Omental fat pad (tissue), 4 donors: ENCODE measurements at places on chromosomes 6 and 20.

GRCh38 chr6:70843328-70843918 lies 113.4 kb downstream of the B3GAT2 start:
- DNase-seq, result no peak

DNA sequence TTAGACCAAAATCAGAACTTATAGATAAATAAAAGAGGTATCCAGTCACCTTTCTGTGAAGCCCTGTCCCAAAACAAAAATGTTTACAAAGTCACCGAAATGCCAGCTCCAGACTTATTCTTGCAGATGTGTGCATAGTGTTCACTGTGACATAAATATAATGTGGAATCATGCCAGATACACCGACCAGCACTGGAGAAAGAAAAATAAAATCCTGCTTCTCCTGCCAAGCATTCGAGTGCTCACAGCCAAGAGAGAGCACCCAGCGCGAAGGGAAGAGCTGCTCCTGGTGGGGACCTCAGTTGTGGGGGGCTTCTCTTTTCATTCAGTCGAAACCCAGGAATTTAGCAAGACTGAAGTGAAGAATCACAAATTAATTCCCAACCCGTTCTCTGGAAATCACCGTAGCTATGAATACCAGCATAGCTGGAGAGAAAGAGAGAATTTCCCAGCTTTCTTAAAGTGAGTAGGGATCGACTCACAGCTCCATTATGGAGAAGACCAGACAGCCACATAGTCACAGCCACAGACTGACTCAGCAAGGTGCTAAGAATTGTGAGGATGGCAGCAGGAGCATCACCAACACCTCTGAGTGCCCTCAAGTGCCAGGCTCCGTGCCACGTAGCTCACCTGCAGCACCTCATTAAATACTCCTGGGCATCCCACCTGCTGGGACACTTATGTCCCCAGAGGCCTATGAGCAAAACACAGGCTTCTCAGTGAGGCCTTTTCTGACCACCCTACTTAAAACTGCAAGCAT lies 33.2 kb downstream of the BFSP1 start:
- DNase-seq, result no peak

DNA sequence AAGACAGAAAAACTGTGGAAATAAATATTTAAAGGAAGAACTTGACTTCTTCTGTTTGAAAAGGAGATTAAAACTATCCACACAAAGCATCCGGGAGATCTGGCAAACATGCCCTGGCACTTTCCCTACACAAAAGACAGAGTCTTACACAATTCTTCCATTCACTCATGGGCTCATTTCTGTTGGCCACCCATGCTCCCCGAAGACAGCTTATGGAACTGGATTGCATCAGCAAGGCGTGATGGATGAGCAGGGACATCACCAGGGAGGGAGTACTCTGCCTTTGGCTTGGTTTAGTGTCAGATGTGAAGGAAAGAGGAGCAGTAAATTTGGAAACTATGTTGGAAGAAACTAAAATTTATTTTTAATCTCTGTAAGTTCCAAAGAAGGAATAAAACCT lies 379.3 kb downstream of the CD109 start:
- peak; percentile 24 for DNase-seq

DNA sequence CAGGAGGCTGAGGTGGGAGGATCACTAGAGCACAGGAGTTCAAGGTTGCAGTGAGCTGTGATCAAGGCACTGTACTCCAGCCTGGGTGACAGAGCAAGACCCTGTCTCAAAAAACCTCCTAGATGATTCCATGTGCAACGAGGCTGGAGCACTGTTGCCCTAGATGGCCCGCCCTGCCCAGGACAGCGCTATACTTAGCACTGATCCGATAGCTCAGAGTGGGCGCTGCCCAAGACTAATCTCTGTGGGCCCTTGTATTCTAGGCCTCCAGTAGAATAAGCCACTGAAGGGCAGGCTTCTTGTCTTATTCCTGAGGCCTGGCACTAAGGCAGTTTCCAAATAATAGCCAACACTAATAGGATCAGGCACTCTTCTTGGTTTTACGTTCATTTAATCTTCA lies 41.0 kb downstream of the STK35 start:
- no peak for DNase-seq

GRCh38 chr6:12504325-12504966 lies 212.1 kb upstream of the PHACTR1 start:
- no peak for DNase-seq

DNA sequence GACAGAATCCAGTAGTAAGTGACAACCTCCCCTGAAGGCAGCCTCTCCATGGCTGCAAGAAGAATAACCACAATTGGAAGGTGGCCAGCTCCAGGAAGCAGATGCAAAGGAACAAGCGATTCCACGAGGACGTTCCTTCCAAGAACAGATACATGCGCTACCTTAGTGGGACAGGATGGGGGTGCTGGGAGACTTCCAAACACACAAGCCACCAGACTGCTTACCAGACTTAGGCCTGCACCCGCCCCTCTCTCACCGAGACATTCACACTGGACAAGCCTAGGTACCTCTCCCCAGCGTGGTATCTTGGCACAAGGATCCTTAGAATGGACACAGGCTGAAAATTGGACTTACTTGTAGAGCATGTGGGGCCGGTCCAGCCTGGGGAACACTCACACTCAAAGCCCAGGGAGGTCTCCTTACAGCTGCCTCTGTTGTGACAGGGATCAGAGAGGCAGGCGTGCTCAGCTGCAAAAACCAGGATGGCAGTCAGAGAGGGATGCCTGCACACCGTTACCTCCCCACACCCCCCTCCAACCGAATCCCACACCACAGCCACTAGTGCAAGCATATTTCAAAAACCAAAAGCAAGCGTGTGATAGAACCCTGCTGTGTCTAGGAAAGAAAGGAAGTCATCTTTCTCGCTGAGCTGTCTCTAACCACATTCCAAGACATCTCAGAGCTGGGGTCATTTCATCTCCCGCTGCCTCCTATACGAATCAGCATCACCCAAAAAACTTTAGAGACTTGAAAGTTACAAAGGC lies 22.4 kb downstream of the JAG1 start:
- DNase-seq, result no peak

- no peak for DNase-seq
Measured at GRCh38 chr6:149050160-149050559, 267.4 kb upstream of the TAB2 start.

DNA sequence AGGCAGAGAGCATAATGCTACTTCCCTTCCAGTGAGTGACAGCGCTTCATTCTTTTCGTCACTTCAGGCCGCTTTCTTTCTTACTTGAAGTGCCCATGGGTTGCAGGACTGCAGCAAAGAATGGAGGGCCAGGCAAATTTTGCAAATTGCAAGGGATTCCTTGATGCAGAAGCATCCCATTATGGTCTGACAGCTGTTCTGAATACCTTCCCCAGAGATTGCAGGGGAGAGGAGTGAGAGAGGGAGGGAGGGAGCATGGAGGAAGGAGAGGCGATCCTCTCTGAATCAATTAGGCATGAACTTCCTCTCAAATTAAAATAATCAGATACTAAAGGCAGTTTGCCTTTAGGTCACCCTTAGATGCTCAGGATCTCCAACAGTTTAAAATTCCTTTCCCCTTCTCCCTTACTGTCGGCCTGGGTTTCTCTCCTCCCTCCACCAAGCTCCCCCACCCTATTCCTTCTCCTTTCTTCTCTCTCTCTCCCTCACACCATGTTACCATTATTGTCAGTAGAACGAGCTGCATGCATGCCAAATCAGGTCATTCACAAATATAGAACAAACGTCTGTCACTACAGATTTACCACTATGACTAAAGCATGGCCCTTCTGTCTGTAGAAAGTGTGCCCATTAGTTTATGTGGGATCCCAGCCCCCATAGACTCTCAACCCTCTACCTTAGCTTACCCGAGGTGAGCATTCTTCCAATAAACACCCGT lies 289.2 kb downstream of the CD83 start:
- no peak for DNase-seq

DNA sequence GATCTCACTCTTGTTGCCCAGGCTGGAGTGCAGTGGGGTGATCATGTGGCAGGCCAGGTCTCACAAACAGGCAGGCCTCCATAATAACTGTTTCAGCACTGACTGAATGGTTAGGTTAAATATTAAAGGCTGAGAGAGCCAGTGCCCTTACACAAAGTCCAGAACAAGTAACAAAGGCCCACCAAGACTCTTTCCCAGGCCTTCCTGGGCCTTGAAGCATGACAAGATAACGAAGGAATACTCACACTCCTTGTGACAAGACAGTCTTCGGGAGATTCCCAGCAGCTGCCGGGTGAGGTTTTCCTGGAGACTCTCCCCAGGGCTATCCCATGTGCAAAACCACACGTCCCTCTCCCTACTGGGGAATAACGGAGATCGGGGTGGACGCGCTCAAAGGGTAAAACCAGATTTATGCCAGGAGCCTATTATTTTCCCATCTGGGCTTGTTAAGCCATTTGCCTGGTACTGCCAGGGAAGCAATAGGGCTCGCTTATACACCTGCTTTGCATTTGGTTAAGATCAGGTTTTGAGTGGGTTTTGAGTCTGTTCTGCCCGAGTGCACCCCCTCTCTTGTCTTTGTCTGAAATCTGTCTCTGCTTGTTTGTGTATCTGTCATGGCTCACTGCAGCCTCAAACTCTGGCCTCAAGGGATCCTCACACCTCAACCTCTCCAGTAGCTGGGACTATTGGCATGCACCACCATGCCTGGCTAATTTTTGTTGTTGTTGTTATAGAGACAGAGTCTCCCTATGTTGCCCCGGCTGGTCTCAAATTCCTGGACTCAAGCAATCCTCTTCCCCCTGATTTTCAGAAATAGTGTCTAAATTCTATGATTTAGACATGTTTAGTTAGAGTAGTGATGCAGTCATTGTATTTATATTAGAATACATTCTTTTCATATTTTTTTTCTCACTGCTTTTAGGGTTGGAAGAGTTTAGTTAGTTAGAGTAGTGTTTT lies 1.4 kb upstream of the ENPP3 start:
- no peak for DNase-seq

DNA sequence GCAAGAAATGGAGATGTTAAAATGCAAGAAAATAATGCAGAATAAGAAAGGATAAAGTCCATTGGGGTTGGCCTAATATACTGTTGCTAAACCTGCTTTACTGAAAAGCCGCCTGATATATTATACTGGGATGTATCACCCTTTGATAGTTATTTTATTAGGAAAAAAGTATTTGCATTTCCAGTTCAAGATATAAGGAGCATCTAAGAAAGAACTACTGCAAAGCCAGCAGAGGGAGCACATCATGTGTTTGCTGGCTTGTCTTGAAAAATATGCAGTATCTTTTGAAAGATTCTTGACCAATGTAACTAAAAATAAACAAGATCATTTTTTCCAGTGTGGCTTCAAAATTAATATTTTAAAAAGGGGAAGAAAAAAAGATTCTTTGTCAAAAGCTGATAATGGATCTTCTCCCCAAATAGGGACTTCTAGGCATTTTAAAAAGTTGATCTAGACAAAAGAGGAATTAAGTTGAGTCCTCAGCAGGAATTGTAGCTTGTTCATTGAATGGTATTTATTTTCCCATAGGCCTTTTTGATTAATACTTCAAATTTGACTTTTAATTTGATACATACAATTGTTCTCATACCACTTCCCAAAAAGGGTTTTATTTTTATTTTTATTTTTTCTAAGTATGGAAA lies 214.9 kb downstream of the ZFAND3 start:
- DNase-seq, result no peak
